Smooth muscle cell of the umbilical artery (primary cell): ENCODE measurements at places on chromosomes 5 and 9. TPM values are rescaled to one million over a fixed set of nuclear protein-coding genes. Genes with fewer than 3 reads are reported as not detected.

The SAXO1 gene
- total RNA-seq, result 0.05 TPM in 1 of 2 replicates, not detected in the other

The ARAP3 gene
- total RNA-seq, result 8.9 and 14.5 TPM in 2 replicates

The NR6A1 gene
- total RNA-seq, result under 0.01 and 1.2 TPM in 2 replicates

The ISL1 gene
- total RNA-seq, result 0.30 and 1.4 TPM in 2 replicates

The TUSC1 gene
- total RNA-seq, result 7.6 and 10.4 TPM in 2 replicates

The ALDH1A1 gene
- 141 and 164 TPM in 2 replicates for total RNA-seq

The FST gene
- total RNA-seq, result 12.9 and 16.6 TPM in 2 replicates

The FOXE1 gene
- not detected in 2 replicates for total RNA-seq

The CDX1 gene
- total RNA-seq, result not detected in 2 replicates

The S100Z gene
- not detected in 2 replicates for total RNA-seq

The EFNA5 gene
- total RNA-seq, result 1.5 and 4.2 TPM in 2 replicates

The SLC25A2 gene
- total RNA-seq, result 0.28 and 0.30 TPM in 2 replicates

The C9orf85 gene
- total RNA-seq, result 13.0 and 18.4 TPM in 2 replicates

The PHF2 gene
- total RNA-seq, result 11.0 and 13.7 TPM in 2 replicates

The BSPRY gene
- not detected in 2 replicates for total RNA-seq

The NMUR2 gene
- not detected in 2 replicates for total RNA-seq

The CBY3 gene
- total RNA-seq, result 0.23 TPM in 1 of 2 replicates, not detected in the other

The RNF183 gene
- total RNA-seq, result not detected in 2 replicates

The STOM gene
- 32.8 and 64.1 TPM in 2 replicates for total RNA-seq

The GSN gene
- total RNA-seq, result 316 and 509 TPM in 2 replicates

The HK3 gene
- total RNA-seq, result not detected in 2 replicates

The C5orf52 gene
- not detected in 2 replicates for total RNA-seq

The C7 gene
- not detected in 2 replicates for total RNA-seq

The ZNF366 gene
- 0.05 TPM in 1 of 2 replicates, not detected in the other for total RNA-seq

The IFNK gene
- not detected in 2 replicates for total RNA-seq

The IFNA21 gene
- not detected in 2 replicates for total RNA-seq

The LMX1B gene
- not detected in 2 replicates for total RNA-seq

The CTXN3 gene
- not detected in 2 replicates for total RNA-seq

The GARIN3 gene
- total RNA-seq, result not detected in 2 replicates

The SPINK7 gene
- total RNA-seq, result not detected in 2 replicates

The PCDHB6 gene
- total RNA-seq, result 0.14 and 0.30 TPM in 2 replicates

The ANKH gene
- 26.1 and 33.0 TPM in 2 replicates for total RNA-seq

The ST6GALNAC4 gene
- 24.1 and 59.5 TPM in 2 replicates for total RNA-seq

The CTSV gene
- total RNA-seq, result 0.30 and 0.74 TPM in 2 replicates
